ENCODE measurements at places on chromosomes 1 and 21. TPM values are rescaled to one million over a fixed set of nuclear protein-coding genes. Genes with fewer than 3 reads are reported as not detected.

Gene CNKSR1
- total RNA-seq = not detected

Gene CRYAA
- not detected for total RNA-seq

DNA sequence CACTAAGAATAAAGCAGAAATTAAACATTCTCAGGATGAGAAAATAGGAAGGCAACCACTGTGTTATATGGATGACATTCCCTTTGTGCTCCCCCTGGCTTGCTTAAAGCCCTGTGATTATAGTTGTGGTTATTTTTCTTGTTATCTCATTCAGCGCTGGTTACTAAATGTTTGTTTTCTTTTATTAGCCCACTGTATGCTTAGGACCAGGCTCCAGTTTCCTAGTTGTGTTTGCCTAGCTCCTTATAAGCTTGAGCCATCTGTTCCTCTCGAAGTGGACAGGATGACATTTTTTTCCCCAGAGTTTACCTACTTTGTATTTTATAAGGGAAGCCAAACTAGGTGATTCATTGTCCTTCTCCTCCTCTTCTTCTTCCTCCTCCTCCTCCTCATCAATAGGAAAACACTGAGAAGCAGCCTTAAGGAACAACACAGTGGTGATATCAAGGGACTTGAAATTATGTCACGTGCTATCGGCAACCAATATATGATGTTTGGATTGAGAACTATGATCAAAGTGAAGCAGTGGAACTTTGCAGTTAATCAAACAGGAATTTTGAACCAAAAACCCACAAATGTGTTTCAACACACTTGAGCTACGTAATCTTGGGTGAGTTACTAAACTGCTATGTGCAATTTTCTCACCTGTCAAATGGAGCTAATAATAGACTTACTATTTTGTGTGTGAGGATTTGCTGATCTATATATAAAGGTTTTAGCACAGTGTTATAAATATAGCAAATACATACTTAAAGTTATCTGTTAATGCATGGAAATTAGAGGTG lies 35.1 kb upstream of the RGS7 start:
- no peak for DNase-seq
- H3K4me3 ChIP-seq = no peak overlapping the region
- no peaks in the 10 kb centered on the region for H3K27me3 ChIP-seq
- H3K36me3 ChIP-seq = no peaks in the 10 kb centered on the region
- no peaks in the 10 kb centered on the region for H3K4me1 ChIP-seq

DNA sequence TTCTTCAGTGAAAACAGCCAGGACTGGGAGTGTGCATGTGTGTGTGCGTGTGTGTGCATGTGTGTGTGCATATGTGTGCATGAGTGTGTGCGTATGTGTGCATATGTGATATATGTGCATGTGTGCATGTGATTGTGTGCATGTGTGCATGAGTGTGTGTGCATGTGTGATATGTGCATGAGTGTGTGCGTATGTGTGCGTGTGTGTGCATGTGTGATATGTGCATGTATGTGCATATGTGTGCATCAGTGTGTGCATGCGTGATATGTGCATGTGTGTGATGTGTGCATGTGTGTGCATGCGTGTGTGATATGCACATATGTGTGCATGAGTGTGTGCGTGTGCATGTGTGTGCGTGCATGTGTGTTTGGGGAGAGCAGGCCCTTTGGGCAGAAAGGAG lies 89.8 kb downstream of the ITPKB start:
- peaks cover 34% of the 10 kb centered on the region for H3K4me1 ChIP-seq
- no peaks in the 10 kb centered on the region for H3K27me3 ChIP-seq
- no peak overlapping the region for H3K4me3 ChIP-seq
- peaks cover 36% of the 10 kb centered on the region for H3K36me3 ChIP-seq
- no peak for DNase-seq
- no peak overlapping the region for H3K27ac ChIP-seq

GRCh38 chr1:175812936-175813335 lies 69.5 kb upstream of the TNR start:
- H3K4me3 ChIP-seq = no peak overlapping the region
- H3K36me3 ChIP-seq = no peaks in the 10 kb centered on the region
- H3K27me3 ChIP-seq = no peaks in the 10 kb centered on the region
- DNase-seq = no peak
- no peaks in the 10 kb centered on the region for H3K4me1 ChIP-seq

DNA sequence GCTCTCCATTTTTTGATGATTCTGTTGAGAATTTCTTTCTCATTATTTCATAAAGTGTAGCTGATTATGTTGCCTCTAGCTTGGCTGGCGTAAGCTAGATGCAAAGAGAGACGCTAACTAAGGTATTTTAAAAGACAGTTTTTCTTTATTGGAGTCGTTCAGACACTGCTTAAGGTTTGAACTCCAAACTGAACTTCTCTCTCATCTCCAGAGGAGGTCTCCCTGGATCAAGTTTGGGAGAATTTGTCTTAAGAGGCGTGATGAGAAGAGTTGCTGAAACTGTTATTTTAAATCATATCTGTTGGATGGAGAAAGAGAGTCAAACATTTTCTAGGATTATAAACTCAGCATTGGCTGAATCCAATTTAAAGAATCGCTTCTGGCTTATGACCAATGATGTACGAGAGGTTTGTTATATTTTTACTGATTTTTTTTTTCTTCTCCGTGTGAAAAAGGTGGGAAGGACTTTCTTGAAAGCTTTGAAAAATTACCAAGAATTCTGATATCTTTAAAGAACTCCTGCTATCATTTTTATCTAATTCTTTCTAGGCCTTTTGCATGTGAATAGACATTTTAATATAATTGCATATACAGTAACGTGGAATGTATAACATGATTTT lies 34.0 kb downstream of the MAP3K7CL start:
- peak overlapping the region; percentile 17 for H3K27ac ChIP-seq
- H3K36me3 ChIP-seq = no peaks in the 10 kb centered on the region
- H3K27me3 ChIP-seq = no peaks in the 10 kb centered on the region
- no peak overlapping the region for H3K4me3 ChIP-seq
